Pancreas (tissue), 10 donors: ENCODE measurements at places on chromosomes 4 and X. TPM values are rescaled to one million over a fixed set of nuclear protein-coding genes. Genes with fewer than 3 reads are reported as not detected.

SPARCL1 gene
- 26.9 TPM for total RNA-seq

SORBS2 gene
- total RNA-seq: 138 TPM

TMSB15B gene
- total RNA-seq: 0.35 TPM

MOB1B gene
- 15.0 TPM for total RNA-seq

PRSS12 gene
- total RNA-seq: 7.9 TPM

RHOXF1 gene
- total RNA-seq: not detected

NXF2 gene
- not detected for total RNA-seq

GPR50 gene
- not detected for total RNA-seq

SPACA5 gene
- not detected for total RNA-seq

TMEM271 gene
- total RNA-seq: not detected

ADAMTS3 gene
- total RNA-seq: 0.08 TPM

ACOT9 gene
- total RNA-seq: 9.8 TPM

MAGEA1 gene
- not detected for total RNA-seq

HSFX4 gene
- not detected for total RNA-seq

PDZD4 gene
- total RNA-seq: 0.87 TPM

SLC6A14 gene
- 0.08 TPM for total RNA-seq

LRIT3 gene
- total RNA-seq: 0.06 TPM

ELF2 gene
- 21.9 TPM for total RNA-seq

LRAT gene
- 0.28 TPM for total RNA-seq

CYBB gene
- 11.9 TPM for total RNA-seq

ALB gene
- total RNA-seq: 890 TPM

JCHAIN gene
- 1.5 TPM for total RNA-seq

MGARP gene
- total RNA-seq: 0.25 TPM

ANOS1 gene
- total RNA-seq: 0.64 TPM

ATP1B4 gene
- not detected for total RNA-seq

TMPRSS11F gene
- not detected for total RNA-seq

HERC3 gene
- 18.0 TPM for total RNA-seq

GAGE12H gene
- not detected for total RNA-seq

CLNK gene
- 0.19 TPM for total RNA-seq

FAAH2 gene
- 18.2 TPM for total RNA-seq
